ENCODE measurements at places on chromosomes 2 and 18. TPM values are rescaled to one million over a fixed set of nuclear protein-coding genes. Genes with fewer than 3 reads are reported as not detected.

ATOH8 gene
- total RNA-seq = 2.3 TPM

OBSL1 gene
- 0.86 TPM for total RNA-seq

TMEM247 gene
- total RNA-seq = not detected

- no peak for DNase-seq
These were observed 35.1 kb downstream of the CAPN13 start for GRCh38 chr2:30772021-30772705.

- DNase-seq = no peak
These were observed 32.7 kb downstream of the ARHGAP25 start for GRCh38 chr2:68767031-68767961.

DNA sequence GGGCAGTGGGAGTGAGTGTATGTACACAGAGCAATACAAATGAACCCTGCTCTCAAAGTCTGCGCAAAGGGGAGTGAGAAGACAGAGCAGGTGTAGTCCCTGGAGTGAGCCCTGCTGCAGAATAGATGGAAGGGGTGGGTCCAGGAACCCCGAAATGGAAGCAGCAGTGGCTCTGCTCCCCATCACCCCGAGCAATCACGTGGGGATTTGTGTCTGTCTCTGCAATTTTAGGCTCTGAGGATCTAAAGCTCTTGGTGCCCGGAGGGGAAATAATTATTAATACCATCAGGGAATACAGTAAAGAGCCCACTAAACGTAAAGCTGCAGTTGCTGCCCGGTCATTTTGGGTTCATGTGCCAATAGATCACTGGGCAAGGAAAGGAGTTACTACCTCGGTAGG, 118.3 kb downstream of the LPIN1 start:
- DNase-seq = no peak

GRCh38 chr18:40325988-40326387, 1629.0 kb upstream of the PIK3C3 start:
- no peak for DNase-seq

GRCh38 chr2:136395582-136395981, 277.6 kb upstream of the CXCR4 start:
- DNase-seq = no peak

DNA sequence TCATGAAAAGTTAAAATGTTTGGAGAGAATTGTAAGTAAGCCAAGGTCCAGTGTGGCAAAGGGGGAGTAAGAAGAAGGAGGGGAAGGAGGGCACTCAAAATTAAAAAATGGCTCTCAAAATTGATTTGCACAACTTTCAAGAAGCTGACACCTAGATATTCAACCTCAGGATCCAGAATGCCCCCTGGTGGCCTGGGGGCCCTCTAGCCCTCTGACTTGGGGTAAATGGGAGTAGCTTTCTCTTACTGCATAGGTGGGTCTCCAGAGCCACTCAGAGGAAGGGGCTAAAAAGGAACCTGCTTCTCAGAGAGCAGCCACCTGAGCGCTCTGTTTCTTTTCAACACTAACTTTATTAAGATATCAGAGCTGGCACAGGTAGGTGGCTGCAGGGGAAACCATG, 968.5 kb downstream of the BCL11A start:
- DNase-seq = peak; percentile 9

- no peak for DNase-seq
These were observed 332.9 kb upstream of the NT5C1B start for GRCh38 chr2:18922276-18922675.
